ENCODE measurements at places on chromosomes 7 and 10.

GRCh38 chr10:31399631-31400030, 80.6 kb downstream of the ZEB1 start:
- no peak for DNase-seq

DNA sequence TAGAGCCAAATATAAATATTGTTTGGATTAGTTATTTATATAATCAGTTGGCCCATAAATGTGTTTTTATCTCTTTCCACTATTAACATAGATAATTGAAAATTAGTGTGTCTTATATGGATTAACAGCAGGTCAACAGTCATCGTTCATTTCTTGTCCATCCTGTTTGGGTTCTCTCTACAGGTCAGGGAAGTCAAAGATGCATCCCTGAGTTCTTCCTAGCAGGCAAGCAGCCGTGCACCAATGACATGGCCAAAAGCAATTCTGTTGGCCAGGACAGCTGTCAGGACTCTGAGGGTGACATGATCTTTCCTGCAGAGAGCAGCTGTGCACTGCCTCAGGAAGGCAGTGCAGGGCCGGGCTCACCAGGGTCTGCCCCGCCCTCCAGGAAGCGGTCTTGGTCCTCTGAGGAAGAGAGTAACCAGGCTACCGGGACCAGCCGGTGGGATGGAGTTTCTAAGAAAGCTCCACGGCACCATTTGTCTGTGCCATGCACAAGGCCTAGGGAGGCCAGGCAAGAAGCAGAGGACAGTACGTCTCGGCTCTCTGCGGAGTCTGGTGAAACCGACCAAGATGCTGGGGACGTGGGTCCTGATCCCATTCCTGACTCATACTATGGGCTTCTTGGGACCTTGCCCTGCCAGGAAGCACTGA, 15.9 kb downstream of the FBH1 start:
- no peak for DNase-seq

DNA sequence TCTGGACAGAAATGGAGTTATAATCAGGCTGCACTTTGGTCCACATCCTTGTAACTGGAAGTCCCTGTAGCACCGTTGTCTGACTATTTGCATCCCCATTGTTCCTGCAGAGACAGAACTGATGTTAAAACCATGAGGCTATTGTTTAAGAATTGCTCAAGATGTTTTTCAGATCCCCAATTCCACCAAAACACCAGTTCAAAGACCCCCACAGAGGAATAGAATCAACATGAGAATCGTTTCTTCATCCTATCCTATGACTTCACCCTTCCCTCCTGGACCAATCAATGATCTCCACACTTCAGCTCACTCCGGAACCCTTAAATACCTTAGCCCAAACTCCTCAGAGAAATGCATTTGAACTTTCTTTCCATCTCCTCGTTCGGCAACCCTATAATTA, 57.1 kb upstream of the GRID1 start:
- no peak for DNase-seq

DNA sequence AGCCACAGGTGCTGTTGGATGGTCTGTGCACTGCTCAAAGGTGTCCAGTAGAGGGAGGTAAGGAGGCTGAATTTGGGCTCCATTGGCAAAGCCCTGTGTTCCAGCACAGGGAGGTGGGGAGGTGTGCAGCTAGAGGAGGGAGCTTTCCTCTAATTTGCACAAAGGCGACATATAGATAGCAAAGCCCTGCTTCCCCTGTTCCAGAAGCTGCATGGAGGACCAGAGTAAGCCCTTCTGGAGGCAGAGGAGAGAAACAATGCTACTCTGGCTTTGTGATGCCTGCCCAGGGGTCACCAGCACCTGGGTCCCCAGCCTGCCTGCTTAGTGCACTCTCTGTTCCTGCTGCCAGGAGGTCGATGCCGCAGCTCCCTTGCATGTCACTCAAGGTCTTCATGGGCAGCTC, 3.4 kb upstream of the ARHGAP22 start:
- peak; percentile 25 for DNase-seq

- no peak for DNase-seq
Measured at GRCh38 chr7:2263176-2263575, 21.1 kb downstream of the NUDT1 start.

DNA sequence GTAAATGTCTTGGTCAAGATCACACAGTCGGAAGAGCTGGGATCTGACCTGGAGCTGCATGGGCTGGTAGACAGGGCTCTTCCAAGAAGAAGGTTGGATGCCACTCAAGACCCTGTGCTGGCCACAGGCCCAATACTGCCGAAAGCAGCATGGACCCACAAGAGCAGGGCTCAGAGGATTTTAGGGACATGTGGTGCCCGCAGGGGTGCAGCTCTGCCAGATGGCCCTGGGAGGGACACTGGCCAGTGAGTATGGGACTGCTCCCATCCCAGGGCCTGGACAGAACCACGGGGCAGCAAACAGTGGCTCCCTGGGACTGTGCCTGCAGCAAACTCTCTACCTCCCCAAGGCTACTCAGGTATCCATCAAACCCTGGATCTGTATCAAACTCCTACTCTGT, 12.4 kb downstream of the MAT1A start:
- no peak for DNase-seq

DNA sequence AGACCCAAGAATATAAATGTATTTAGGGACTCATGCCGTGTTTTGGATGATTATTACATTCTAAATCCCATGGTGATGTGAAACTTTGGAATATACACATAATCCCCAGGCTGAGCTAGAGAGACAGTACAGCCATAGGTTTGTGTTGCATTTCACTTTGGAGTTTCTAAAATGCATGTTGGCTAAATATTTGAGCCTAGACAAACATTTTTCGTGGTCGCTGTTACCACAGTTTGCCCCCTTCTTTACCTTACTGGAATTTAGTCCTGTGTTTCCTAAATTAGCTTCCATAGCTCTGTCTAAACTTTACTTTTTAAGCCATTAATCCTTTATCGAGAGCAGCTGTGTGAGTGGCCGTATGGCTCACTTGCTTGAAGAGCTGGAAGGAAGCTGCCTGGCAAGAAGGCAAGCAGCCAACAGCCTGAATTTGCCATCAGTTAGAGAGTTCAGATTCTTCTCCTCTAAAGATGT, 192.0 kb downstream of the BICC1 start:
- no peak for DNase-seq

DNA sequence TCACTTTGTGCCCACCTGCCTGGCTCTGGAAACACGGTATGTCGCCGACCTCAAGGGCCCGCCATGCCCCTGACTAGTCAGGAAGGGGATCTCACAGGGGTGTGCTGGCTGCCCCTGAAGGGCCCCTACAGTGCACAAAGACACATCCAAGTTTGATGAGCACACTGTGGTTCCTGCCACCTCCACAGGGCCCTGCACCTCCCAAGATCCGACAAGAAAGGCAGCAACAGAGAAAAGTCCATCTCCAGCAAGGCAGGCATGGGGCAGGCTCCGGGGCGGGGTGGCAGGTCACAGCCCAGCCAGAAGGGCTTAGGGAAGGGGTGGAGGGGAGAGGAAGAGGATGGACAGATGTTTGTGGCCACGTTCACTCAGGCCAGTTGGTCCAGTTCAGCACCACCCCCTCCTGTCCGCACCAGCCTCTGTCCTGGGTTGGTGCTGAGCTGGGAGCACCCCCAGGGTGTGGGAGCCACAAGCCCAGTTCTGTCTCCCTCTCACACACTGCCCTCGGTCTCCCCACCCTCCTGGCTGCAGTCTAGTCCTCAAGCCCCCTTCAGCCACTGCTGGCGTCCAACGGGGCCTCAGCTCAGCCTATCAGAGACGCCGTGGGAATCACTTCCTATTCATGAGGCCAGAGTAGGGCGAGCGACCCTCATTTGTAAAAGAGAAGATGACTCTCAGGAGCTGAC, 11.5 kb downstream of the DRGX start:
- no peak for DNase-seq

GRCh38 chr10:13001041-13001886, at the start of gene CCDC3:
CCDC3 (minus strand) TSS chr10:13001713; CDS start chr10:13001570, 143 bp downstream.
- no peak for DNase-seq
